ENCODE measurements at places on chromosomes 2 and 18.

DNA sequence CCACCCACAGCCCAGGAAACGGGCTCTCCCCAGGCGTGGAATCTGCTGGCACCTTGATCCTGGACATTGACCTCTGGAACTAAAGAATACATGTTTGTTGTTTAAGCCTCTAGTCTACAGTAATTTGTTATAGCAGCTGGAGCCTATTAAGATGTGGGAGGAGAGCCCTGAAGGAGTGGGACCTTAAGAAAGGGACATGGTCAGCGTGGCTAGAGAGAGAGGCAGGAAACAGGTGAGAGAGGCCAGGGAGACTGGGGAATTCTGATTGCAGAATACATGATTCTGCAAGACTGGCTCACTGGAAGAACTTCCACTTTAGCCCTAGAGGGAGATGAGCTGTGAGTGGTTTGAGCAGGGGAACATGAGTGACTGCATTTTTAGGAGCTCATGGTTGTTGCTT lies 83.2 kb downstream of the CD8B2 start:
- no peak for DNase-seq

GRCh38 chr2:16165518-16166326 lies 225.4 kb downstream of the MYCN start:
- no peak for DNase-seq

- no peak for DNase-seq
Observed at GRCh38 chr2:28544405-28544921, 48.6 kb downstream of the PLB1 start.

DNA sequence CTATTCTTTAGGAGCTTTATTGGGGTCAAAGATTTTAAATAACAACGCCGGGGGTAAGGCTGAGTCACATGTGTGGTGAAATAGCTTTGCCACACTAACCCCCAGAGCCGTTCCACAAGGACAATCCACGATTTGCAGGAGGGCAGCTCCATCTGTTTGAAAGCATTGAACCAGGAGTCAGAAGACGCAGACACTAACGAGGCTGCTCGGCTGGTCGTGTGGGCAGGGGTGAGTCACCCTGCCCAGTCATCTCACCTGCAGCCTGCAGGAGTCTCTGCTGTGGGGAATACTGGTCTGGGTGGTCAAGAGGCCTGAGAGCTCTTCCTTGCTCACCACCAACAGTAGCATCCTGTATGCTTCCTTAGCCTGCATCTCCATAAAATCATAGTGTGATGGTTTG lies 149.2 kb upstream of the NCK2 start:
- DNase-seq, result no peak

- no peak for DNase-seq
Observed at GRCh38 chr2:135030826-135031225, 16.4 kb downstream of the MAP3K19 start.

- no peak for DNase-seq
Observed at GRCh38 chr2:2507417-2507997, 176.4 kb upstream of the MYT1L start.

DNA sequence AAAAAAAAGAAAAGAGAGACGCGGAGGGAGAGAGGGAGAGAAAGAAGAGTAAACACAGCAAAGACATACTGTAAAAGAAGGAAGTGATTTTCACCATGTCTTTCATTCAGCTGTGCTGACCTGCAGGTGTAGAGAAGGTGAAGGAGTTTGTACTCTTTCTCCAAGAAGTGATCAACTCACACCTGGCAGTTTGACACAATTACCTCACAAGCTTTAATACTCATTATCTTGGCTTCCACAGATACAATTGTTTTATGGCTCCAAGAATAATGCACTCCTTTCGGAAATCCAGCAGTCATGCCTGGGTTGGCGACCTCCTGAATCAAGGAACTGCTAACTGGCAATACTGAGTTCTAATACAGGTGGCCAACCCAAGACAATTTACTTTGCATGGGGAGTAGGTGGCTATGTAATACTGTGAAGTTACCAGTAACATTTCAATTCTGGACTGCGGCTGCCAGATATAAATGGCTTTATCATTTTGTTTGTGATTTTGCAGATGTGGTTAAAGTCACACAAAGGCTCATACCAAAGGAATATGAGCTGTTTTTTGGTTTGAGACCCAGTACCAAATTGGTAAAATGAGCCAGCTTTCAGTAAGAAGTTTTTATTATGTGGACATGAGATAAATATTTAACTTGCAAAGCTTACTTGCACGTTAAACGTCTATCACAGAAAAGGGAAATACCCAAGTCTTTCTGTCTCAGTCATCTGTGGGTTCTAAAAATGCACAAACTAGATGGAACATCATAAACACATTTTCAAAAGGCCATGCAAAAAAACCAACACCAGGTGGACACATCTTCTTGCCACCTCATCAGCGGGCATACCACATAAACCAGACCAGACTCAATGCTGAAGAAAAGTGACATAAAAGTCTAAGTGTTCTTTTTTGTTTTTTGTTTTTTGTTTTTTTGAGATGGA lies 69.3 kb downstream of the NCKAP5 start:
- DNase-seq, result no peak

DNA sequence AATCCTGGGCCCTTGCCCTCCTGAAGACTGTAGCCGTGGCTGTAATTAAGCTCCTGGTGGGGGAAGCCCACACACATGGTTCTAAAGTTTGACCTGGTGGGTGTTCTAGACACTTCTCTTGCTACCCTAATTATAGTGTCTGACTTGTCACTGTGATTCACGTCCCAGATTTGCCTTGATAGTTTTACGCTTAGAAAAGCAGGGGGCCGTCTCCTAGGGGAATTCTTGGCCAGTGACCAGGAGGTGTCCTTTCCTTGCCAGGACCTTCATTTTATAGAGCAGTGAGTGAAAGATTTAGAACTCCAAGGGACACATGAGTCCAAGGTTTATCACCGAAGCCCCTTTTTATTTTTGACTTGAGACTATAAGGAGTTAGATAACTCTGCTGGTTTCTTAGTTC lies 9.0 kb downstream of the TMEM214 start:
- DNase-seq, result no peak

DNA sequence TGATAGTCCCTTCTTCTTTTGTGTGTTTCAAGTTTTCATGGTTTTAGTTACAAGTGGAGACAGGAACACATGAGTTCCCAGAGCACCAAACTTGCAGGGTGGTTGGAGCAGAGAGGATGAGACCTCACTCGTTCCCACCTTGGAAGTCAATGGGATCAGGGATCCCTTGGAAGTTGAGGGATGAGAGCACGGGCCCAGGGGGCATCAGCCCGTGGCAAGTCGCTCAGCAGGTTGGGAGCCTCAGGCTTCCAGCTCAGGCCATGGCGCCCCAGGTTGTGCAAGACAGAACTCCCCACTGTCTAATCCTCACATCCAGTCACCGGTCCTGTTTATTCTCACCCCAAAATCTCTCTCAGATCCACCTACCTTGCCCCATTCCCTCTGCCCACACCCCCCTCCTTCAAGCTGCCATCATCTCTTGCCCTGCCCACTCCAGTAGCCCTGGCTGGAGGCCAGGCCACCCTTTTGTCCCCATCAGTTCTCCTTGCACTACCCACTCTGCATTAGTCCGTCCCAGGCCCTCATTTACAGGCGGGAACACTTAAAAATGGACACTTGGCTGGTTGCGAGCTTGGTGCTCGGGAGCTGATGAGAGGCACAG lies 37.6 kb upstream of the FOSL2 start:
- DNase-seq, result no peak

- peak; percentile 9 for DNase-seq
Observed at GRCh38 chr2:219362524-219363164, 25.1 kb downstream of the DNPEP start.

DNA sequence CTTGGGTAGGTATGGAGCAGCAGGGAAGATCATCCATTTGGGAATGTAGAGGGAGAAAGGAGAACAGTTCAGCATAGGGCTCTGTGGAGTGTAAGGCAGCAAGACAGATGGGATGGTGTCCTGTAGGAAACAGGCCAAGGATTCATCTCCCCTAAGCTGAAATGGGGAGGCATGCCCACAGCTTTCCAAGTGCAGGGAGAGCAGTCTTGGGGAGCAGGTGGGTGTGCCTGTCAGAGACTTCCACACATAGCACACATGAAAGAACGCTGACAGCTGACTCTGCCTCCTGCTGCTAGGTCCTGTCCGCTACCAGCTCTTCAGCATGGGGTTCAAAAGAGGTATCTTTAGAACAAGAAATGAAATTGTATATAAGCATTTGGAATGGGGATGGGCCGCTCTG lies 9.0 kb downstream of the SETBP1 start:
- DNase-seq, result no peak

GRCh38 chr2:238515377-238515776 lies 88.7 kb downstream of the ASB1 start:
- no peak for DNase-seq

- no peak for DNase-seq
Observed at GRCh38 chr18:3875376-3875775, 425.4 kb downstream of the TGIF1 start.

DNA sequence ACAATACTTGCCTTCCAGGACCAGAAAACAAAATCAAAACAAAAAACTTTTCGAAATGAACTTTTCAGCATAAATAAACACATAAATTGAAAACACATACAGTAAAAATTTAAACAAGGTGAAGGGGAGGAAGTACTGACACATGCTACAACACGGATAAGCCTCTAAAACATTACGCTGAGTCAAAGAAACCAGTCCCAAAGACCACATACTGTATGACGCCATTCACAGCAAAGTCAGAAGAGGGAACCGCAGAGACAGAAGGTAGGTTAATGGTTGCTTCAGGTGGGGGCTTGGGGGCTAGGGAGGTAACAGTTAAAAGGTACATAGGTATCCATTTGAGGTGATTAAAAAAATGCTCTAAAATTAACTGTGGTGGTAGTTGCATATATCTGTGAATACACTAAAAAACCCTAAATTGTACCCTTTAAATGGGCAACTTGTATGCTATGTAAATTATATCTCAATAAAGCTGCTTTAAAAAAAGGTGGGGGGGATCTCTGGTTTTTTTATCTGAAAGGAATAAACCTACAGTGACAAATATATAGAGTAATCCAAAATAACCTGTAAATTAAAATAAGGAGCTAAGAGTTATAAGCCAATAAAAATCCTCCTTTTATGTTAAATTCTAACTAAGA lies 7.1 kb downstream of the COX7A2L start:
- DNase-seq, result no peak

DNA sequence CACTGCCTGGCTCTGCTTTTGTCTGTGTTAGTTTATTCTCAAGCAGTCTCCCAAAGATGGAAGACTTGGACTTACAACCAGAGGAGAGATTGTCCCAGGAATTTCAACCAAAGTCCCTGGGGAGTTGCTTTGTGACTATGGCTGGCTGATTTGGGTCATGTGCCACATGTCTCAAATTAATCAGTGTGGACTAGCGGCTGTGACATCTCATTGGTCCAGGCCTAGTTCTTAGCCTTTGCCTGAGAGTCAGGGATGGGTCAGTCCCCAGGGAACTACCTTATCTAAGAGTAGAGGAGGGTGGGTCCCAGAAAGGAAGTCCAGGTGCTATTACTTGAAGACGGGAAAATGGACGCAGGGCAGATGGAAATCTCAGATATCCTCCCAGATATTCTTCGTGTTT lies 217.1 kb downstream of the ACKR3 start:
- no peak for DNase-seq
